Tibial artery (tissue), 4 donors: ENCODE measurements at places on chromosomes 12 and 14.

DNA sequence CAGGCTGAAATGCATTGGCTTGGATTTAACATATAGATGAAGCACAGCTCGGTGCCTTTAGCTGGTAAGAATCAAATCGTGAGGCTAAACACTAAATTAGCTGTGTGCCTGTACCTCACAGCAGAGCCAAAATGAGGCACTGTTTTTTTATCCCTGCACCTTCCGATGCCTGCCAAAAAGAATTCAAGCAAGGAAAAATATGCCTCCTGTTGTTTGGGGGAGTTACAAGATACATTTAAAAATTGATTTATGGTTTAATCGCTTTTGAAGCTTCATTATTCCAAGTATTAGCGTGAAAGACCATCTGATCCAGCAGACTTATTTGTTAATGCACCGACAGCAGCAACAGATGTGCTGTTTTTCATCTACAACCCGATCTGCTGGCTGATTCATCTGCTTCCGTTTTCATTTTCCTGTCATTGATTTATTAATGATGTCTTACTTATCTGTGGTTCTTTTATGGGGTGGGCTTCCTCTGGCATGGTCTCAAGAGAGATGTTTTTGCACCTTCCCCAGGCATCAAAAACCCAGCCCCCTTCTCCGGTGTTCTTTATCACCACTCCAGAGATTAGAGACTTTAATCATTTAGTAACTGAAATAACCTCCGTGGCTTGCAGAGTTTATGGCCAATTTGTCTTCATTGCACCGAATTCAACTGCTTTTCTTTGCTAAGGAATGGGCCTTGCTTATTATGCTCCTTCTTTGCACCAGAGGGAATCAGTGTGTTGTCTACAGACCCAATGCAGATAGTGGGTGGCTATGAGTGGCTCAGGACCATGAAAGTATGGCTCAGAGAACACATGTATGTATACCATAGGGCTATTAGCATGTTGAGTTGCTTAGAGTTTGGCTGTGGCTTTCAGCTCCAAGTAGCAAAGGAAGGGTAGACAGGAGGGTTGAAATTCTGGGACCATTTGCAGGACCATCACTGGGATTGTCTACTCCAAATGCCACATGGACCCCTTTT is 166.8 kb upstream of the TMEM260 start:
- DNase-seq, result no peak

DNA sequence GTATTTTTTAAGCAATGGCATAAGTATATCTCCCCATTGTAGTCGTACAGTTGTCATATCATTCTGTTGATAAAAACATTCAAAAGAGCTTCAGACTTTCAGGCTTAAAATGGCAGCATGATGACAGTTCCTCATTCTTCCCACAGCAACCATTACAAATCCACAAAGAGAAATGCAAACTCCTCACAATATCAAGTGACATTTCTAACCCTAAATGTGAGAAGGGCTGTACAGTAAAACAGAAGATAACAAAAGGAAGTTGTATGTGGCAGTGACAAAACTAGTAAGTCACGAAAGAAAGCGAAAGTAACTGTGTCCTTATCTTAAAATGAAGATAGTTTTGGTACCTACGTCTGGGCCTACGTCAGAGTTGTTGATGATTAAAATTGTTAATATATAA is 46.7 kb downstream of the GXYLT1 start:
- no peak for DNase-seq

GRCh38 chr12:9509464-9510161 is 98.1 kb downstream of the KLRB1 start:
- DNase-seq, result no peak

DNA sequence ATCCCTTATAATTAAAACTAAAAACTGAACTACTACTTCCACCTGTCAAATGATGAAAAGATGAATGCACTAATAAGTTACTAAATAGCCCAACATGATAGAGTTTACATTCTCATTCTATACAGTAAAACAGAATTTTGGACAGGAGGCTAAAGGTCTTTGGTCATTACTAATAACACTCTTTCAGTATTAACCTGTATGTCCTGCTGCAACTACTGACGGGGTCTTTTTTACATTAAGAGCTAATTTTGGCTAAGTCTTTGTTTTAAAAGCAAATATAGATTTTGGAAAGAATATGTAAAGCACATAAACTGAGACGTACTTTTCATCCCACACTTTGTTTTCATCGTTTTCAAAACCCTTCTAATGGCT is 175.4 kb upstream of the CDKN3 start:
- DNase-seq, result no peak

DNA sequence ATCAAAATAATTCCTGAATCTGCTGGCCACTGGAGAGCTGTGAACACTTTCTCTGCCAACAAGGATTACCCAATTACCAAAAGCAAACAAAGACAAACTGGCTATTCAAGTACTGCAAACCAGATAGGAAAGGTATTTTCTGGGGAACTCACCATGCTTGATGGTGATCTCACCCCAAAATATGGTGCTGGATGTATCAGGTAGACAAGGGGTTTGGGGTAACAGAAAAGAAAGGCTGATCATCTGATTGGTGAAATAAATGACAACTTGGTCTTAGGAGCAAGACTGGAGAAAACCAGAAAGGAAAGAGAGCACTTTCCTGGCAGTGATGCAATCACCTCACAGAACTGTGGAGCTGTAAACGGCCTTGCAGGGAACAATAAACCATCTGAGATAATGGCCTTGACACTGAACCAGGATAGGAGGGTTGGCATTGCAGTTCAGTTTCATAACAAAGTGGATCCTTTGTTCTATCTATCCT is 31.0 kb upstream of the NPFF start:
- DNase-seq, result no peak

DNA sequence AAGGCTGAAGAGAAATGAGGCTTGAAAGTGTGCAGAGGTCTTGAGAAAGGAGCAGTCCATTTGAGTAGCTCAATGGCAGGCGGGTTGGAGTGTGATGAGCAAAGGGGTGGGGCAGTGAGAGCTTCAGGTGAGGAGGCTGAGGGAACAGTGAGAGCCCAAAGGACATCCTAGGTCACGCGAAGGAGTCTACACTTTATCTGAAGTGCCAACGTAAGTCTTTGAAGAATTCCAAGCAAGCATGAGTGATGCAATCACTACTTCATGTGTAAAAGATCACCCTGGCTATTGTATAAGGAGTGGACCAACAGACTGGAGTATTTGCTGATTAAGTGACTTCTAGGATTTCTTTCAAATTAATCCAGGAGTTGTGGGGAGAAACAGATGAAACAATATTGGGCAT is 159.9 kb upstream of the HIF1A start:
- DNase-seq, result no peak

DNA sequence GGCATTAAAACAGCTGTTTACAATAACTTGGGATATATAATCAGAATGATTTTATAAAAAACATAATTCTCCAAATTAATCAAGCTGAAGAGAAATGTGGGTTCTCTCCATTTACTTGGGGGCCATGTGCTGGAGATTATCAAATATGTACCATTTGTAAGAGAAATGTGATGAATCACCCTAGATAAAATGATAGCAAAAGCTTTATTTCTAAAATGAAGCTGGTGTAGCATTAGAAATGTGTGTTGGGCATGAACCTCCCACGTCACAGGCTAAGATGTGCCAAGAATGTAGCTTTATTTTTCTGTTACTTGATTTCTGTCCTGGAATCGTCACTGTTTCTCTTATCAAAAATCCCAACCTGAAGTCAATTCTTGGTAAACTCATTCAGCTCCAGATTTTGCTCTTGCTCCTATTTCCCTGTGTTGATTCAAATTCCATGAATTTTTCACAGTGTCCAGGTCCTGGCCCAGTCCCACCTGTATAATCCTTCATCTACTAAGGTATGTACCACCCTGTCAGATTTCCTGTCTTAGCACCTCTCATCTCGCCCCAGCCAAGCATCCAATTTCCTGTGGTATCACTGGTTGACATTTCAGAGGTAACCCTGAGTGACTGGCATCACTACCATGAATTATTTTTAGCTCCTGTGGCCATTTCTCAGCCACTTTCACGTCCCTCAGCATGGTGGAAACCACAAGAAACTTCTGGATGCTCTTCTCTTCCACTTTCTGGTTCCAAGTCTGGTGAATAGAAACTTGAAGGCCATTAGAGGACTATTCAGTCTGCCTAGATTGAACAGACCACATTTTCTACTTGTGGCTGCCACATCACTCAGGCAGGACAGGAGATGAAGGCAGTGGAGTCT is 103.6 kb upstream of the FLRT2 start:
- no peak for DNase-seq

DNA sequence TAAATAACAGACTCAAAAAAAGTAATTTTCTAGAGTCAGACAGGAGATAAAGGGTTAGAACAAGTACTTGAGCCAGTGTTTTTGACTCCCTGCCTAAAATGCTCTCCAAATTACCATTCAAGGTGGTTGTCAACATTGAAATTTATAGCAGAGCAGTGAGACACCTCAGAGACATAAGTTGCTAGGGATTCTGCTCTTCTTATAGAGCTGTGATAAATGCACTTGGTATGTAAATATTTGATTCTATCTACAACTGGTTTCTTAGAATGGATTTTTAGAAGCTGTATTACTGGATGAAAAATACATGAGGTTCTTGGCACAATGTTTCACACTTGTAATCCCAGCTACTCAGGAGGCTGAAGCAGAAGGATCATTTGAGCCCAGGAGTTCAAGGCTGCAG is 83.9 kb upstream of the OSBPL8 start:
- DNase-seq, result no peak

GRCh38 chr12:11765421-11765816 is 115.9 kb downstream of the ETV6 start:
- DNase-seq, result no peak

DNA sequence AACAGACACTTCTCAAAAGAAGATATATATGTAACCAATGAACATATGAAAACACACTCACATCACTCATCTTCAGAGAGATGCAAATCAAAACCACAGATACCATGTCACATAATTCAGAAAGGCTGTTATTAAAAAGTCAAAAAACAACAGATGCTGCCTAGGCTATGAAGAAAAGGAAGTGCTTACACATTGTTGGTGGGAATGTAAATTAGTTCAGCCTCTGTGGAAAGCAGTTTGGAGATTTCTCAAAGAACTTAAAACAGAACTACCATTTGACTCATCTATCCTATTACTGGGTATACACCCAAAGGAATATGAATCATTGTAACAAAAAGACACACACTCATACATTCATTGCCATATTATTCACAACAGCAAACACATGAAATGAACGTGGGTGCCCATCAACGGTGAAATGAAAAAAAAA is 35.1 kb downstream of the EIF2S3B start:
- no peak for DNase-seq

- DNase-seq, result peak; percentile 19
Measured at GRCh38 chr14:90778571-90779255, 37.5 kb downstream of the TTC7B start.

- DNase-seq, result no peak
Measured at GRCh38 chr14:64786296-64787149, 82.3 kb downstream of the PLEKHG3 start.

- DNase-seq, result no peak
Measured at GRCh38 chr12:51011955-51012354, 14.2 kb downstream of the SLC11A2 start.

DNA sequence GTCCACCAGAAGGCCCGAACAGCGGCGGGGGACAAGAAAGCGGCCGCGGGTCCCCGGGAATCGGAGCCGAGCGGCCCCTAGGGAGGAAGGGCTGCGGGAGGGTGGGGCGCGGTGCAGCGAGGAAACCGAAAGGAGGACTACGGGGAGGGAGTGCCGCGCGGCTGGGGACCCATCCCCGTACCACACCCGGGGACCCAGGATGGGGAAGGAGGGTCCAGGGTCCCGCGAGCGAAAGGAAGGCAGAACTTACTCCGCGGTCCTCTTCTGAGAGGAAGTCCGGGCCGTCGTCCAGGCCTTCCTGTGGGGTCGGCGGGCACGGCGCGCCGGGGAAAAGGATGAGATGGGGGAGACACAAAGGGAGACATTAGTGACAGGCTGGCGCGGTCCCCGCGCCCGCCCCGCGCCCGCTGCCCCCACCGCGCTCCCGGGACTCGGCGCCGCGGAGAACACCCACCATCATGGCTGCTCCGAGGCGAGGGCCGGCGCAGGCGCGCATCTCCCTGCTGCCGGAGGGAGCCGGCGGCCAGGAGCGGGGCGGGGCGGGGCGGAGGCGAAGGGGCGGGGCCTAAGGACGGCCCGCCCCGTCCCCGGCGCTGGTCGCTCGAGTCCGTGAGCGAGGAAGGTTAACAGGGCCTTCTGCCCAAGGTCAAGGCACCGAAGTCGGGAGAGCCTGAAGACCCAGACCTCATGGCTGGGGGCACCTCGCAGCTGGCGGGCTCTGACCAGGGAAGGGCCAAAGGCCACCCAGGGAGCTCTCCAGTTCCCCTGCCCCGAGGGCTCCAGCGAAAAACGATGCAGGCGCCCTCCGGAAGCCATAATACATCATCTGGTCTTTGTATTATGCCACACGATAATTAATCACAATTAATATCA is at the start of gene SNX6:
Gene SNX6, minus strand, starts transcription at position 492 of the 873 bp plus-strand sequence. Its CDS starts 32 bp downstream, at position 460.
- DNase-seq, result peak; percentile 91

DNA sequence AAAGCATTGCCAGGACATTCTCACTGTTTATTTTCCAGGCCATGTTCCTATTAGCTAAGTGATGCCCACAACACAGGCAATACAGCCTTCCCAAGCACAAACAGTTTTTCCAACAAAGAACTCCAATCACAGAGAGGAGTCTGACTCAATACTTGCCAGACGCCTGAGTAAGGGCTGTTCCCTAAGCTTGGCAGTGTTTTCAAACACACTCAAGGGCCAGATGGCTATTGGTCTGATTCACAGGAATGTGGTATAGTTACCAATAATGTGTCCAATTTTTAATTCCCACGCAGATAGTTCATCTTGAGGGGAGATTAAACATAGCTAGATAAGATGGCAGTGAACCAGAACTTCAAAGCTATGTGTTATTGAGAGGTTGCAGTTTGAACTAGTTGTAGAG is 381.0 kb downstream of the SNAPC1 start:
- DNase-seq, result no peak

- no peak for DNase-seq
Measured at GRCh38 chr12:100473716-100474150, at the start of gene NR1H4. NR1H4 (plus strand) TSS chr12:100473866; CDS start chr12:100493324, 19,458 bp downstream.

DNA sequence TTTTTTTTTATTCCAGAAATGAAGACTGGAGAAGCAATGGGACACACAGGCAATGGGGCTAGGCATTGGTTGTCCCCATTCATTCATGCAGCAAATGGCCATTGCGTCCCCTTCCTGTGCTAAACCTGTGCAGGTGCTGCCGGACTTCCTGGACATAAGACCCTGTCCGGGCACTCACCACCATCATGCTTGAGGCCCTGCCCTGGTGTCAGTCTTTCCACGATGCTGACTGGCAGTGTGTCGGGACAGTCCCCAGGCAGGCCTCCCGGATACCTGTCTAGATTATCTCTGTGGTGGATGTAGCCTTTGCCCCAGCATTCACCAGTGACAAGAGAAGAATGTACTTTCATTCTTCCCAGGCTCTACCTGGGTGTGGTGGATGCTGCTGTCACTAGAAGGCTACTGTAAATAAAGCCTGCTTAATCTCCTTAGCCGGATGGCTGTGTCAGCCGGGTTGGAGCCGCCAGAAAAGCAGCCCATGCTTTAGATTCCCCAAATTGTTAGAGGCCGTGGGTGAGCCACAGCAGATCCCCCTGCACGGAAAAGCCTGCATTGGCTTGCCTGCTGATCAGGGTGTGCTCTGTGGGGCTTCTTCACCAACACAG is 94.5 kb upstream of the PARP11 start:
- no peak for DNase-seq
